ENCODE measurements at places on chromosomes 2 and 18. TPM values are rescaled to one million over a fixed set of nuclear protein-coding genes. Genes with fewer than 3 reads are reported as not detected.

Gene MGAT4A
- 34.4 TPM for total RNA-seq

Gene DPP10
- total RNA-seq, result 0.33 TPM

Gene CD8B
- 3.6 TPM for total RNA-seq

Gene CCDC141
- total RNA-seq, result 11.7 TPM

Gene PTGR3
- 22.9 TPM for total RNA-seq

Gene EIF5B
- total RNA-seq, result 32.5 TPM

Gene TNP1
- not detected for total RNA-seq

Gene HOXD3
- total RNA-seq, result 4.8 TPM

Gene NEUROD1
- not detected for total RNA-seq

- no peak overlapping the region for H3K27ac ChIP-seq
- H3K4me1 ChIP-seq, result no peaks in the 10 kb centered on the region
- H3K36me3 ChIP-seq, result no peaks in the 10 kb centered on the region
- H3K27me3 ChIP-seq, result no peaks in the 10 kb centered on the region
- no peak overlapping the region for H3K4me3 ChIP-seq
Measured at GRCh38 chr18:76419811-76420210, 75.2 kb downstream of the ZNF516 start.

DNA sequence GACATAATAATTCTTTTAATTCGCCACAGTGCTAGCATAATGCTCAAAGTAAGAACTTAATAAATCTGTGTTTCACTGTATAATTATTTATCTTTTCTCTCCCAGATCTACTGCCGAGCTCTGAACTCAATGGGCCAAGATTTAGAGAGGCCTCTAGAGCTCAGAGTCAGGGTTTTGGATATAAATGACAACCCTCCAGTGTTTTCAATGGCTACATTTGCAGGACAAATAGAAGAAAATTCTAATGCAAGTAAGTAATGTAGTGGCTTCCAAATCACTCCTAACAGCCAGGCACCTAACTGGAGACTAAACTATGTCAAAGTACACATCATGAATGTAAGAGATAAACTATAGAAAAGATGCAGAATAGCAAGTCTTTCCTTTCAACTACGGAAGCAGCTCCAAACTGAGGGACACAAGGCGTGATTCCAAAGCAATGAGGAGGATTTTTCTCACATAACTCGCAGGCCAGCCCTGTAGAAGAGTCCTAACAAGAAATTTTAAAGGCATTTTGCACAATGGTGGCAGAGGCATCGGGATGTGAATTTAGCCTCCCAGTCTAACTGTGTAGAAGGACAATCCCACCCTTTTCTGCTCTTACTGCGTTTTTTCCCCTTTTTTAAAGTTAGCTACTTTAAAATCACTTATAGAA, 12.0 kb downstream of the DSG1 start:
- no peaks in the 10 kb centered on the region for H3K4me1 ChIP-seq
- H3K36me3 ChIP-seq, result no peaks in the 10 kb centered on the region
- H3K4me3 ChIP-seq, result no peak overlapping the region
- no peak overlapping the region for H3K27ac ChIP-seq
- no peaks in the 10 kb centered on the region for H3K27me3 ChIP-seq
- no peak for DNase-seq

DNA sequence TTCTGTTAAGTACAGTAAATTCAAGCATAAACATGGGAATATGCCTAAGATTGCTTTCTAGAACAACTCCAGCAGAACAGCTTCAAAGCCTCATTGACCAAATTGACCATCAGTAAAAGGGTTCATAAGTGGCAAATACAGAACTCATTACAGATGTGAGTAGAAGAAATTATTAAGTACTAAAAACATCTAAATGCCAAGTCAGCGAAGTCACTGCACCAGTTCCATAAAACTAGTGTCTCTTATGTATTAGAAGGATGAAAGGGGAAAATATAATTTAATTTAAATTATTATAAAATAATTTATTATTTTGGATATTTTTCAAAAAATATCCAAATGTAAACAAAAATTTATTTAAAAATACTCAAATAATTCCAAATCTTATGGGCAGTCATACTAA, 553.2 kb downstream of the ERBB4 start:
- no peaks in the 10 kb centered on the region for H3K36me3 ChIP-seq
- H3K27me3 ChIP-seq, result no peaks in the 10 kb centered on the region
- no peak for DNase-seq
- no peak overlapping the region for H3K27ac ChIP-seq
- H3K4me3 ChIP-seq, result no peak overlapping the region

GRCh38 chr2:197102231-197102630, 175.7 kb upstream of the PGAP1 start:
- no peaks in the 10 kb centered on the region for H3K27me3 ChIP-seq
- H3K4me3 ChIP-seq, result no peak overlapping the region
- no peak overlapping the region for H3K27ac ChIP-seq
- H3K4me1 ChIP-seq, result no peaks in the 10 kb centered on the region
- DNase-seq, result no peak

DNA sequence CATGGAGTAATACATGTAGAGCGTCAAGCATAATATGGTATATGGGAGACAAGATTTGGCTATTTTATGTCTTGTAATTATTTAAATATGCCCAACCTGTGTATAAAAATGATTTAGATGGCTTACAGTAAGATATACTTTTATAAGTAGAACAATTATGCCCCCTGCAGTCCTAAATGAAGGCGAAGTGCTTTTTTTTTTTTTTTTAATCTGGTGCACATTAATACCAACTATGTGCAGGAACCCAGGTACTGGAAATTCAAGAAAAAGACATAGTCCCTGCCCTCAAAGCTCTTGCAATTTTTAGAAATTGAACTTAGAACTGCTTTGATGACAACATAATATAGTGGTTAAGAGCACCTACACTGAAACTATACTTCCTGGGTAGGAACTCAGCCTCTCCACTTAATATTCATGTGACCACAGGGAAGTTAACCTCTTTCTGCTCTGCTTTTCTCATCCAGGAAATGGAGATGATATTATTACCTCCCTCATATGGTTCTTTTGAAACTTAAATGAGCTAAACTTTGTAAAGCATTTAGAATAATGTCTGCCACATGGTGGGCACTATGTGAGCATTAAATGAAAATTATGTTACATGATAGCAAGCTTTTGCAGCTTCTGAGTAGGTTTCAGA, 38.1 kb downstream of the AFTPH start:
- no peaks in the 10 kb centered on the region for H3K36me3 ChIP-seq
- H3K4me1 ChIP-seq, result no peaks in the 10 kb centered on the region
- no peak overlapping the region for H3K4me3 ChIP-seq
- no peak overlapping the region for H3K27ac ChIP-seq
- H3K27me3 ChIP-seq, result no peaks in the 10 kb centered on the region
- DNase-seq, result no peak

Measured in breast epithelium (tissue), 4 donors.